ENCODE measurements at places on chromosomes 5 and 9.

- DNase-seq = no peak
These were observed 27.8 kb downstream of the TNPO1 start for GRCh38 chr5:72844218-72844603.

DNA sequence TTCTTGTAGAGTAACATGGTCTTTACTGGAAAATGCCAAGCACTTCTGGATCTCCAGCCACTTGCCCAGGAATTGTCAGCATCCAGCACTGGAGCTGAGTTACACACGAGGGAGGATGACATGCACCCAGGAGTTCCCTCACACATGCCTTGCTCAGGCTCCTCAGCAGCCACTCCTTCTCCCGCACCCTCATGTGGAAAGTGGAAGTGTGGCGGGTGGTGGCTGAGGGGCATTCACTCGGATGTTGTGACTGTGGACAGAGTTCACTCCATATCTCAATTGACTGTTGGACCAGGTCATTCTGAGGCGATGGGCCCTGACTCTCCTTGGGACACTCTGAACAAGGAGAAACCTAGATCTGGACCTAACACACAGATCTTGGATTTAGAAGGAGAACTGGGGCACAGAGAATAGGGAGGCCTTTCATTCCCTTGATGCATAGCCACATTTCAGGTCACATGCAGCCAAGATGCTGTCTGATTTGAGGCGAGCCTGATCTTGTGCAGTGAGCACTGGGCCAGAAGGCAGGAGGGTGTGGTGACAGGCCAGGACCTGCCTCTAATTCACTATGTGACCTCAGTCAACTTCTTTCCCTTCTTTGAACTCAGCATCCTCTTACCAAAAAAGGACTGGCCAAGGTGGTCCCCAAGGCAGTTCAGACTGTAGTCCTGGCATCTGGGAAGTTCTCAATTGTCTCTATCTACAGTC is 62.1 kb downstream of the CYSTM1 start:
- no peak for DNase-seq

- no peak for DNase-seq
These were observed 3.3 kb downstream of the ENTPD2 start for GRCh38 chr9:137050570-137050969.

DNA sequence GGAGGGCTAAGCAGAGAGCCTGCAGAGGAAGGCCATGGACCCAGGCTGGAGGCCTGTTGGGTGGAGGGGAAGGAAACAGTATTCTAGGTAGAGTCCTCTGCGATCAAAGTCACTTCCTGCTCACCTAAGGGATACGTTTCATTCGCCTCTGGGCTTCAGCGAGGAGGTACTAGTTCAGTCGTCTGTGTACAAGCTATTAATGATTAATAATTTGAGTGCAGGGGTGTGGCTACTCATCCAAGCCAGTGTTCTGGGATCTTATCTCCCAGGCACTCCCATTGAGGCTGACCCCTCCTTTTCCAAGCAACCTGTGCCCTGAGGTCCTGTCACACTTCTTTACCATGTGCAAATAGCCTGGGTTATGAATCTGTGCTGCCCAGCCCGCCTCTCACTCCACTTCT is 25.2 kb downstream of the RALGPS1 start:
- DNase-seq = no peak

DNA sequence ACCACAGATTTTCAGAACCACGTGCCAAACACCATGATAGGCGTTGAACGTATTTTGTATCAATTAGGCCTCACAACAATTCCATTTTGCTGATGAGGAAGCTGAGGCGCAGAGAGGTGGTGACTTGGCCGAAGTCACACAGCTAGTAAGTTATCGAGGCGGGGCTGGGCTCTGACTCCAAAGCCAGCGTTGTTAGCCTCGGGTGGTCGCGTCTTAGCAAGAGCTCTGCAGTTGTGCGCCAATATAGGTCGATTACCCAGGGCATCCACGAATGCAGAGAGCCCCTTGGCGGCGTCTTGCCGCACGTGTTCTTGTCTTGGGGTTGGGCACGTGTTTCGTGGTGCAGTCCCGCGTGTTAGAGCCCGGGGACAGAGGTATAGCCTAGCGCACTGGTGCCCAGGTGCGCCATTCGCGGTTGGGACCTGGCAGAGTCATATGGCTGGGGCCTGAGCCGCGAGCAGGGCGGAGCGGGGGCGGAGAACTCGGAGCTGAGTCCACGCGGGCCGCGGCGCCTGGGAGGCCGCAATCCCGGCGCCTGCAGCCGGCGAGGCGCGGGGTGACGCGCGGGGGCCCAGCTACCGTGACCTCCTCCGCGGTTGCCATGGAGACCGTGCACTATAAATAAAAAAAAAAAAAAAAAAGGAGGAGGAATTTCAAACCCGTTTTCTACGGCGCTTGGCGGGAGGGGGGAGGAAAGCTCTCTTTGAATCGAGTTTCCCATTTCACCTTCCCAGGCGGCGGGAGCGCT is 62.3 kb downstream of the CXXC5 start:
- DNase-seq = peak; percentile 37

DNA sequence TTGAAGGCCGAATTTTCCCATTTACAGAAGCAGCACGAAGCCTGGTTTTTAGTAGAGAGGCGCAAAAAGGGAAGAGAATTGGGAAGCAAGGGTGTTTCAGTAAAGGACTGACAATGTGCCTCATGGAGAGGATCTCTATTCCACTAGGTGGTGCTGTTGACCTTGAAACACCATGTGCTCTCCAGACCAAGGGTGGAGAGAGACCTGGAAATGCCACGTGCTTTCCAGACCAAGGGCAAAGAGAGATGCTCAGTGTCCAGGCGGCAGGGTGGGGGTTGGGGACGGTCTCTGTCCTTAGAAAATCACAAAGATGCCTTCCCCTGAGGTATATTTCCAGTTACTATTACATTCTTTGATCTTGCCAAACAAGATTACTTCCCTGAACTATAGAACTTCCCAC is 425.3 kb downstream of the CSNK1G3 start:
- DNase-seq = no peak

GRCh38 chr9:72826996-72827949 is 125.6 kb downstream of the ALDH1A1 start:
- no peak for DNase-seq

GRCh38 chr5:5293029-5293428 is 129.4 kb upstream of the ICE1 start:
- no peak for DNase-seq

Measured in DMS 273 treated with DMSO at 0.1 percent for 48 hours (cell line).